ENCODE measurements at places on chromosomes 6 and 20.

DNA sequence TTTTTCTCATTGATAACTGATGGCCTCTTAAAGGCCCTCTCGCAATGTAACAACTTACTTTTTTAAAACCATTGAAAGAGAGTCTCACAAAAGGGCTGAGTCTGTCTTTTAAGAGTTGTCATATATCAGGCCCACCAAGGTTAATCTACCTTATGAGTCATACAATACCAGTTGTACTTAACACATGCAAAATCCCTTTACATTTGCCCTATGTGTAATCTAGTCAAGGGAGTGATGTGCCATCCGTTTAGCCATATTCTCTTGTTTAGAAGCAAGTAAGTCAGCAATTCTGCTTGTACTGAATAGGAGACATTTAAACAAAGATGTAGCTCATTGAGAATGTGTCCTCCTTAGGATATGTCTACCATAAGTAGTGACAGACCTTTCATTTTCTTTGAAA lies 143.7 kb downstream of the TENT5A start:
- no peak for DNase-seq

DNA sequence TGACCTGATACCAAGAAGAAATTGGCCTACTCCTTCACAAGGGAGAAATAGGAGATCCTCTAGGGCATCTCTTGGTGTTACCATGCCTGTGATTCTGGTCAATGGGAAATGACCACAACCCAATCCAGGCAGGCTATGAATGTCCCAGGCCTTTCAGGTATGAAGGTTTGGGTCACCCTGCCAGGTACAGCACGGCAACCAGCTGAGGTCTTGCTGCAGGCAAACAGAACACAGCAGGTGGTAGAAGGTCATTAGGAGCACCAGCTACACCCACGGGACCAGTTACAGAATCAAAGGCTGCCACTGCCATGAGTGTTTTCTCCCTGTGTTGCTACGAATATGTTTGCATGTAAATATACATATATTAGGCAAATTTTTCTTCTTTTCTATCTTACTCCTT lies 202.3 kb downstream of the ERMARD start:
- no peak for DNase-seq

DNA sequence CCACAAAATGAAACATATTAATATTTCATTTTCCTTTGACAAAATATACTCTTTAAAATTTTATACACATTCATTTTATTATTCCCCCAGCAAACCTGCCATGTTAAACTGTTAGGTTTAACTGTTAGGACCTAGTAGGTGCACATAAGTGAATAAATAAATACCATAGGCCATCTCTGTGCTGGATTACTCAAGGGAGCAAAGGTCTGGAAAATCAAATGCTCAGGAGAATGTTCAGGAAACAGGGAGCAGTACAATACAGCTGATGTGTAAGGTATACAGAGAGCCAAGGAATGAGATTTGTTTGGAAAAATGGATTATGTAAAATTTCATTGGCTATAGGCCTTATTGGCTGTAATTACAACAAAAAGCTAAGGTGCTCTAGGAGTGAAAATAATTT lies 339.3 kb downstream of the BCKDHB start:
- no peak for DNase-seq

DNA sequence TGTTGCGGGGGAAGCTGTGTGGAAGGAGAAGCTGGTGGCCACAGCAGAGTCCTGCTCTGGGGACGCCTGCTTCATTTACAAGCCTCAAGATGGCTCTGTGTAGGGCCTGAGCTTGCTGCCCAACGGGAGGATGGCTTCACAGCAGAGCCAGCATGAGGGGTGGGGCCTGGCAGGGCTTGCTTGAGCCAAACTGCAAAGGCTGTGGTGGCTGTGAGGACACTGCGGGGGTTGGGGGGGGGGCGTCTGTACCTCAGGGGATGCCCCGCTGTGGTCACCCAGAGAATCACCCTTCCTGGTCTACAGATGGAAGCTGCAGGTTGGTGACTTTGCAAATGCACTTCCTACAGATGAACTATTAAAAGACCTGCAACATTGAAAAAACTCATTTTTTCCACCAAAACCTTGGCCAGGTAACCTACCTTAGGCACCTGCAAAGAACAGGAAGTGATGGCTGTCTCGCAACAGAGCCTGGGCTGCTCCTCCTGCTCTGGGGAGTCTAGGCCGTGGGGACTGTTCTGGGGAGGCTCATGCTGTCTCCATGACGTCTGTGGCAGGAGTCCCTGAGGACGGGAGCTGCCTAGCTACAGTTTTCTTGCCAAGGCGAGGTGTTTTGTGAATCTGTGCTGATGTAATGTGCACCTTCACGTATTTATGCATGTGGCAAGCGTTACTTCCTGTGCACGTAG lies 7.3 kb downstream of the NPBWR2 start:
- DNase-seq = no peak

Measured in amygdala (tissue), 56 donors.